ENCODE measurements at places on chromosomes 5 and 9.
A peak's percentile ranks its signal among the peaks of the same experiment; 100 is the strongest.

DNA sequence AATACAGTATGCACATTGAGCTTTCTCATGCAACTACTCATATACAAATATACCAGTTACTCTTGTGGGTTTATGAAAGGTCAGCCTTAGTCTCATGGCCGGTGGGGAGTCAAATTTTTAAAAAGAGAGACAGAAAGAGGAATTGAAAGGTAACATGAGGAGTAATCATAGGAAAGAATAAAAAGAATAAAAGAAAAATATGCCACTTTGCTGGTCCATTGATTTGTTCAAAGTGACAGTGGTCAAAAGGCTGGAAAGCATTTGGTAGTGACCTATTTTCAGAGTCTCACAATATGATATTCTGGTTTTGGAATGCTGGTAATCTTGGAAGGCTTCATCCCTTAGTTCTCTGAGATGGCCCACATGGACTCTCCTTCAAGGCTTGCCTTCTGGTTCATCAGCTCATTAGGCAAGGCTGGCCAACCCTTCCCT lies 67.0 kb downstream of the ZNF366 start:
- no peak for DNase-seq

GRCh38 chr9:2923766-2924379 lies 80.0 kb upstream of the PUM3 start:
- no peak for DNase-seq

DNA sequence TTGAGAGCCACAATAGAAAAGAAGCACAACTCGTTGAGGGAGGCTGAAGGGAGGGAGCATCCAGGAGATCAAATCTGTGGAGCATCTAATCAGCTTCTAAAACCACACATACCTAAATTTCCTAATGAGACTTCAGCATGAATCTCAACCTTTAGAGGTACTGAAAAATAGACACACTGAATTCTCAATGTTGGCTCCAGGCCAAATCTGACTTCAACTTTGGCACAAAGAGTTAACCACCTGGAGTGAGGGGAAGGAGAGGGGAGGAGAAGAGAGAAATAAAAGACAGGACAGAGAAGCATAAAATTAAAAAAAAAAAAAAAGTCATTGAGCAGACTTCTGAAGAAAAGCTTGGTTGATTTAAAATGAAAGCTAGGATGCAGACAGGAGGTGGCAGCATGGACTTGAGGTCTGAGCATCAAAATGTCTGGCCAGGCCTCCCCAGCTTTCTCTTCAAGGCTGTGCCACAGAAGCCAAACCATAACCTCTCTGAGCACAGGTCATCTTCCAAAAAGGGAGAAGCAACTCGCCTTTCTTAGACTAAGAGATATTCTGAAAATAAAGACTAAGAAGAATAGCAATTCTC lies 205.6 kb downstream of the DENND1A start:
- no peak for DNase-seq

GRCh38 chr9:121498487-121499176 lies 1.0 kb downstream of the GGTA1 start:
- DNase-seq: peak; percentile 19

DNA sequence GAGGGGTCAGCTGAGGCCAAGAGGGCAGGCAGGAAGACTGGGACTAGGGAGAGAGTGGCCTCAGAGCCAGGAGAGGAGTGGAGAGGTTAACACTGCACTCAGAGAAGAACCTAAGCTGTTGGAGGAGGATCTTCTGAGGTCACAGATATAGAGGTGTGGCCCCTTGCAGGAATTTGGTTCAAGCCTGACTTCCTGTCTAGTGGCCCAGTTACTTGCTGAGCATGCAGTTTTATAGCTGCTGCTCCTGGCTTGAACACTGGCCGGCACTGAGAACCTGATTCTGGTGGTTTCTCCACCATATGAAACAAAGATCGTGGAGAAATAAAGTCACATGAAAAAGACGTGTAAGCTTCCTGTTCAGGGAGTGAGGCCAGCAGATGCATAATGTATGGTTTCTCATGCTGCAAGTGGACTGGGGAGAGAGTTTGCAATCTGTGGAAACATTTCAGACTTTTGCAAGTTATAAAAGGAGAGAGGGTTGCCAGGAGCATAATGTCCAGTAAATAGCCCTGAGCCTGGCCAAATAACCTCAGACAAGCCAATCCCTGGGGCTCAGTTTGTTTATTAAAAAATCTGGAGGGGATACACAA lies 82.6 kb downstream of the GALNT10 start:
- no peak for DNase-seq

DNA sequence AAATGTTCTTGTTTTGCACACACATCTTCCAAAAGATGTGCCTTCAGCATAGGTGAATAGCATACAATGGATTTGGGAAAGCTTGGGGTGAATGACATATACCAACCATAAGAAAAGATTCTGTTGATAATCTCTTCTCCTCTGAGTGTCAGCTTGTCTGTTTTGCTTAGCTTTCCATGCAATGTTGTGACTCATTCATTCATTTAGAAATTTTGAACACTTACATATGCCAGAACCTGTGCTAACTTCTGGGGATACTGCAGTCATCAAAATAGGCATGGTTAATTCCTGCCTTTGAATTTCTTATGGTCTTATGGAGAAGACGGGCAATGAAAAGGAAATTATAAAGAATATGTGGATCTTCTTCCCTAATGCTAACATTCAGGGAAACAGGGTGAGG lies 14.1 kb downstream of the ADRB2 start:
- DNase-seq: no peak

DNA sequence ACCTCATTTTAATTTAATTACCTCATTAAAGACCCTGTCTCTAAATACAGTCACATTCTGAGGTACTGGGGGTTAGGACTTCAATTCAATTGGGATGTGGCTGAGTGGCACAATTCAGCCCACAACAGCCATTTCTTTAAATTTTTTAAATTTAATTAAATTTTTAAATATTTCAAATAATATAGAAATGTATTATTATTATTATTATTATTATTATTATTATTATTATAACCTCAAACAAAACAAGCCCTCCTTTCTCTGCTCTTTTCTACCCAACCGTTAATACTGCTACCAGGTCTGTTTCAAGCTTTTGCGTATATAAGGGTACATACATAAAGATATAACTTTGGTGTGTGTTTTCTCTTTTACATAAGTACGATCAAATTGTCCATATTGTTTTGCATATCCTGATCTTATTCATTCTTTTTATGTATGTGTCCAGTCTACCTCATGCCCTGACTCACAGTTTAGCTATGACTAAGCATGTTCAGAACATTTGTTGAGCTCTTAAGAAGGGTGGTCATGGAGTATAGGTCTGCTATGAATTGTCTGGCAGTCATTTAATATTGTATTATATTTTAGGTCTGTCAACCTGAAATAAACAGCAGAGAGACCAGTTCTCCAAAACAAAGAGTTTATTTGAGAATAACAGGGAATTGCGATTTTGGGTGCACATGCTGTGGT lies 16.1 kb upstream of the RAB14 start:
- no peak for DNase-seq

All from GM12892 (cell line).